Foreskin keratinocyte (primary cell): ENCODE measurements at places on chromosomes 6 and 20. TPM values are rescaled to one million over a fixed set of nuclear protein-coding genes. Genes with fewer than 3 reads are reported as not detected.

Gene SLCO4A1
- 2.3 and 2.4 TPM in 2 replicates for total RNA-seq

Gene LY6G6C
- 0.54 TPM in 1 of 2 replicates, not detected in the other for total RNA-seq

Gene DCDC2
- 0.34 and 0.63 TPM in 2 replicates for total RNA-seq

Gene PCSK2
- total RNA-seq = not detected in 2 replicates

Gene MUC22
- not detected in 2 replicates for total RNA-seq

Gene PLCB4
- total RNA-seq = 2.4 and 3.1 TPM in 2 replicates

Gene TFAP2A
- 35.2 and 37.0 TPM in 2 replicates for total RNA-seq

Gene HRH3
- total RNA-seq = not detected in 2 replicates

Gene CD93
- total RNA-seq = not detected in 2 replicates

Gene SIM1
- not detected in 2 replicates for total RNA-seq

Gene ZNF318
- total RNA-seq = 18.8 and 19.2 TPM in 2 replicates

Gene GABRR1
- not detected in 2 replicates for total RNA-seq

Gene RCAN2
- total RNA-seq = not detected in 2 replicates

Gene LY86
- not detected in 2 replicates for total RNA-seq

Gene COL9A3
- 10.1 and 10.8 TPM in 2 replicates for total RNA-seq

Gene SHLD1
- total RNA-seq = 1.8 and 2.0 TPM in 2 replicates

Gene ALDH5A1
- total RNA-seq = 0.37 and 0.42 TPM in 2 replicates

Gene CST5
- not detected in 2 replicates for total RNA-seq

Gene TUBB1
- not detected in 2 replicates for total RNA-seq

Gene NMBR
- not detected in 2 replicates for total RNA-seq

Gene EYA4
- not detected in 2 replicates for total RNA-seq

Gene C6orf132
- 21.3 and 22.1 TPM in 2 replicates for total RNA-seq

Gene AVP
- total RNA-seq = not detected in 2 replicates

Gene LY6G5B
- 4.3 and 4.8 TPM in 2 replicates for total RNA-seq

Gene NKX2-2
- total RNA-seq = not detected in 2 replicates
